ENCODE measurements at places on chromosomes 16 and 17.

DNA sequence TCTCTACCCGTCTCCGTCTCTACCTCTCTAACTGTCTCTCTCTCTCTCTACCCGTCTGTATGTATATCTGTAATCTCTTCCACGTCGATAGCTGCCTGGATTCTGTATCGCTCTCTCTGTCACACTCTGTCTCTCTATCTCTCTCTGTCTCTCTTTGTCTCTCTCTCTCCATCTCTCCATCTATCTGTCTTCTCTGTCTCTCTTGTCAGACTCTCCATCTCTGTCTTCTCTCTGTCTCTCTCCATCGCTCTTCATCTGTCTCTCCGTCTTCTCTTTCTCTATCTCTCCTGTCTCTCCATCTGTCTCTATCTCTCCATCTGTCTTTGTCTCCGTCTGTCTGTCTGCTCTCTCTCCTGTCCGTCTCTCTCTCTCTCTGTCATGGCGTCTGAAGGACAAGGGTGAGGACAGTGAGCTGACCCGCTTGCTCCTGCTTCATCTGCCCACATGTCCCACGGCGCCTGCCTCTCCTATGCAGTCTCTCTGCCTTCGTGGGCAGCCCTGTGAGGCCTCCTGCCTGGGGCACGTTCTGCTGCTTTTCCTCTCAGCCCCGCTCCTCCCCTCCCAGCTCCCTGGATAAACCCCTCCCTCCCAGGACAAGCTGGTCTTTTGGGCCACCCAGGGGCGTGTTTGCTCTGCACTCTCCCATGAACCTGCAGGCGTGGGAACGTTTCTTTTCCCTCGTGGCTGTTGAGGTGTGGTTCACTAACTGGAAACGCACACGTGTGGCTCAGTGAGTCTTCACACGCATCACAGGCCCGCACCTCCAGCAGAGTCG, 18.9 kb downstream of the ACSF3 start:
- no peak for DNase-seq

- no peak for DNase-seq
These were observed 24.2 kb downstream of the KATNB1 start for GRCh38 chr16:57759541-57760356.

DNA sequence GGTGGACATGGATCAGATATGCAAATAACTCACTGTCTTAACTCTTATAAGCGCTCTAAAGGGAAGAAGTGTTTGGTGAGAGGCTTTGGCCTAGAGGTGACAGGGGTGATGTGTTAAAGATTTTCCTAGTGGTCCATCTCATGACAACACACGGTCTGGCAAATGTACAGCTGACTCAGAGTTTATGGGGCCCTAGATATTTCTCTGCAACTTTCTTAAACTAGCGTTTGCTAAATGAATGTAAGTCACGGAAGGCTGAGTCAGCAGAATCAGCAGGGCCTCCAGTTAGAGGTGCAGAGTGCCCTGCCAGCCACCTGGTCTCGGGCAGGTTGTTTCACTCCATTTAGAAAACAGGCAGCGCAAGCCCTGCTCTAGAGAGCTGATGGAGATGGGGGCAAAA, 40.1 kb downstream of the CLEC16A start:
- no peak for DNase-seq

- no peak for DNase-seq
These were observed 26.2 kb downstream of the NUDT7 start for GRCh38 chr16:77748421-77749005.

GRCh38 chr17:33789658-33790057, 465.4 kb upstream of the CCL2 start:
- no peak for DNase-seq

DNA sequence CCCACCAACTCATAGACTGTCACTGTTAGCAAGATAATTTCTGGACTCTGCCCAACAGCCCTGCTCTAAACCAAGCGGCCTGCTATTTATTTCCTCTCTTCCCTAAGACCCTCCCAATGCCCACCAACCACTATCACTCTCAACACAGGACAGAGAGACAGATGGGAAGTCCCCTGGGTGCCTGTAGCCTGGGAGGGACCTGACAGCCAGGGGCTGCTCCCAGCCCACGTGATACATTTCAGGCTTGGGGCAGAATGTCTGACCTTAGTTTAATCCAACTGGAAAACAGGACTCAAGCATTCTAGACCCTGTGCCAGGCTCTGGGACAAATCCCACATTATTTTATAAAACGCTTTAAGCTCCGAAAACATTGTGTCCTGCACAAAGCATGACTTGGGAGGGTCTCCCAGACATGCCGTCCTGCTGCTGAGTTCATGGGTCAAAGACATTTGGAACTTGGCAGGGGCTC, 23.6 kb downstream of the XYLT1 start:
- no peak for DNase-seq

- DNase-seq: no peak
These were observed 3.0 kb downstream of the HSPB9 start for GRCh38 chr17:42125565-42125964.

GRCh38 chr16:16867973-16868372, 489.0 kb downstream of the NPIPA7 start:
- no peak for DNase-seq

DNA sequence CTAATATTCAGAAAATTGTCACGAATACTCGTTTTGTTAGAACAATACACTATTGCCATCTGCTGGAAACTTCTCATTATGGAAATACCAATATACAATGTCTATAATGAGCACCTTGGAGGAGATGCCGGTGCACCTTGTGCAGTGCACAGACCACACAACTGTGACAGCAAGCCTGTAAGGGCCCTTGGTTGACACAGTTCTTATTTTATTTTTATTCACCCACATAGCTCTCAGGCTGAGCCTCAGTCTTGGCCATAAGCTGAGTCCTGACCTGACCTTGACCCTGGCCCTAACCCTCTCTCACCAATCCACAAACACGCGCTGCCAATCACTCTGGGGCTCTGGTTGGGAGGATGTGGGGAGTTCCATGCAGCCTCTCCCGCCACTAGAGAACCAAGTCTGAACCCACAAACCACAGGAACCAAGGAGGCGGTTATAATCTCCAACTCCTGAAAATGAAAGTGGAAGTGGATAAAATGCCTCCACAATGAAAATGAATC, 7.6 kb downstream of the AIPL1 start:
- no peak for DNase-seq

DNA sequence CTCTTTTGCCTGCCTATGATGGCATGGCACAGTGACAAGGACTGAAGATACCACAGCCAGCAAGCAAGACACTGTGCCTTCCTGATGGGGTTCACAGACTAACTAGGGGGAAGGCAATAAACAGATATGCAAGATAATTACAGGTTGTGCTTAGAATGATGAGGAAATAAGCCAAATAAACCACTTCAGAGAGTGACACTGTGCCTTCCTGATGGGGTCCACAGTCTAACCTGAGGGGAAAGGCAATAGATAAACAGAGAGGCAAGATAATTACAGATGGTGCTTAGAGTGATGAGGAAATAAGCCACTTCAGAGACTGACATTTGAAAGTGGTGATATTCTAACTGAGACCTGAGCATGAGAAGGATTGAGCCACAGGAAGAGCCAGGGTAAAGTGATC, 84.2 kb downstream of the HS3ST2 start:
- DNase-seq: no peak

GRCh38 chr17:79084291-79085153, 9.9 kb downstream of the ENGASE start:
- no peak for DNase-seq

DNA sequence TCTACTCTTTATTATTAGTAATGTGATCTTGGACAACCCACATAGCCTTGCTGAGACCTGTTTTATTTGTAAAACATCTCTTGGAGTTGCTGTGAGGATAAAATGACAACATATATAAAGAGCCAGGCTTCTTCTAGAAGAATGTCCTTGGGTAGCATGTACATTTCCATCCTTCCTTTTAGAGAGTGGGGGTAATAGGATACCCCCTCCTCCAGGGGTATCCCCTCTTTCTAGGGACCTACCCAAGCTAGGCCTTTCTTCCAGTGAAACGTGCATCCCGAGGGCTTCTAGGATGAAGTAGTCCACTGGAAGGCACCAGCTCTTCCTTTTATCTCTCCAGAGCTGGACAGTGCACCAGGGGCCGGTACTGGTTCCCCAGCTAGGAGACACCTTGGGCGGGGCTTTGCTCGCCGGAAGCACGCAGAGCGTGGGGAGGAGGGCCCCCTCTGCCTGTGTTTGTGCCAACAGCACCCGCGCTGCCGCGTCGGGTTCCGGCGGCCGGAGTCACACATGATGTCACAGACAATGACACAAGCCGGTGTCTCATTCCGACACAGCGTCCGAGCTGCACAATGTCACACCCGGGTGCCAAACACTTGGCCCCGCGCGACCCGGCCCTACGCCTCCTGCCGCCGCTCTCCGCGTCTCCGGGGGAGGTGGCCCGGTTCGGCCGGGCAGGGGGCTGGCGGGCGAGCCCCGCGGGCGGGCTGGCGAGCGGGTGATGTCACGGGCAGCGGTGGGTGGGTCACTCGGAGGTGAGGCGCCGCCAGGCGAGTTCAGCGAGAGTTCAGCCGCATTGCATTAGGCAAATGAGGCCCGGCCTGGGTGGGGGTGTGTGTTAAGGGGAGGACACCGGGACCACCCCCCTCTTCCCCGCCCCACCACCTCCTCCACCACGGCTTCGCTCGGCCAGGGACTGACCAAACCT, 23.4 kb downstream of the GJD3 start:
- DNase-seq: no peak
